Activated CD4-positive, alpha-beta T cell treated with anti-CD3 and anti-CD28 coated beads, Interleukin-2, amount 50 U/mL, for 4 hours (primary cell): ENCODE measurements at places on chromosomes 11 and 22.

DNA sequence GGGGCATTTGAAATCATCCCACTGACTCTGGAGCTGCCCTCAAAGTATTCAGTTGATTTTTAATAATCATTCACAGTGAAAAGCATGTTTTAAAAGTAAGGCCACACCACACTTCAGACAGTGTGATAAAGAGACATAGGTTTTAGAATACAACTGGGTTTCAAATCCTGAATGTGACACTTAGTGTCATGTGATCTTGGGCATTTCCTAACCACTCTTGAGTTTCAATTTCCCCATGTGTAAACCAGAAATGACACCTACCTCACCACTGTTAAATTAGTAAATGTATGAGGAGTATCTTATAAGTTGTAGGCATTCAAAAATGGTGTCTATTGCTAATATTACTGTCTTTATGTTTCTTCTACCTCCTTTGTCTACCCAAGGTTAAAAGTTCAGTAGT is 5.4 kb downstream of the TMEM123 start:
- DNase-seq: no peak

DNA sequence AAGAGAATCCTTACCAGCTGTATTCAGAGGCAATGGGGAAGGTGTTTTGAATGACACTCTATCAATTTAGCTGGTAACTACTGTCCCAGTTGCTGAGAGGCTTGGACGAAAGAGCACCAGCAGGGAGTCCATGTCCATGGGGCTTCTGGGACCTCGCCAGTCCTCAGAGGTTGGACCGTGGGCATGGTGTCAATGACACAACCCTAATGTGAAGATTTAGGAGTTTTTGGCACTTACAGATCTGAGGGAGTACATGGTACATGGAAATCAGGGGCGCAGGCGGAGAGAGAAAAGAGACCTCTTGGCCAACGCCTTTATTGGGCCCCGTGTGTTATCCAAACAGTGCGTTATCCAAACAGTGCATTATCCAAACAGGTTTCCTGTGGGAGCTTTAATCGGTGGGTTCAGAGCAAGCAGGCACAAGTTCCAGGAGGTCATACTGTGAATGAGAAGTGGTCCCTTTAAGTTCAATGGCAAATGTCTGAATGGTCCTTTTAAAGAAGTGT is 169.1 kb upstream of the B3GAT1 start:
- no peak for DNase-seq

DNA sequence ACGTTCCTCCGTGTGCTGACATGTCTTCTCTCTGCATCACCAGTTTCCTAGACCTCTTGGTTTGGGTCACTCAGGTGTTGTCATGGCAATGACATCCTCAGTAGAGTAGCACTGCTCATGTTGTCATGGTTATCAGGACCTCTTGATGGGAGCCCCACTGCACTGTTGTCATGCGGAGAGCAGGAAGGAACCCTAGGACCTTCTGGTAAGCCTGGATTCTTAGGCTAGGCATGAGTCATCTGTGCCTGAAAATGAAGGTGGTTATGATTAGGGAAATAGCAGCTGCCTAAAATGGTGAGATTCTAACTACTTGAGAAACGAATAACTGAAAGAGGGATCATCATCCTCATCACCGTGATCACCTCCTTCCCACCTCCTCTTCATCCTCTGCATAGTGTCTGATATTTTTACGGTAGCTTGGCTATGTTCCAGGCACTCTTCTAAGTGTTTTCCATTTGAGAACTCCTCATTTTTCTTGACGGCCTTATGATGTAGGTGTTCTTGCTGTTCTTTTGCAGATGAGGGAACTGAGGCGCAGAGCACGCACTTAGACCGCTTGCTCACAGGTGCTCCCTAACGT is 858.4 kb downstream of the NTM start:
- DNase-seq: no peak

DNA sequence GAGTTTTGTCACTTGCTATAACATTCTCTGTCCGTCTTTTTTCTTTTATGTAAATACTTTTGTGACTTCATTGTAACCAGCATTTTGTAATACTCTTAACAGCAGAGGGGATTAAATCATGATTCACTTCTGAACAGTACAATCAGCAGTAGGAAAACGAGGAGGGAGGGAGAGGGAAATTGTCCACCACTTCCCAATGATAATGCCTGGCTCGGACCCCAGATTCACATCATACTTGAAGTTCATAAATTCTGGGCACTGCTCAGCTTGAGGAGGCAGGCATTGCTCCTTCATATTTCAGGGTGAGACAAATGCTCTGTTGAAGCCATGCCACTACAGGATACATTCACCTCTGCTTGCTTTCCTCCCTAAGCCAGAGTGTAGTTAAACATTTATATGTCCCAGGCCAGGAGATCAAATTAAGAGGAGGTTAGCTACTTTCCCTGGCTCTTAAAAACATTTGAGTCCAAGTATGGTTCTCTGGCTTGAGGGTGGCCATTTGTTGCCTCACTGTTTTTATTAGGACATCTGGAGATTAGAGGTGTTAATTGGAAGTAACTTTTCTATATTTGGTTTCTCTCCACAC is 129.0 kb upstream of the LDLRAD3 start:
- DNase-seq: no peak

DNA sequence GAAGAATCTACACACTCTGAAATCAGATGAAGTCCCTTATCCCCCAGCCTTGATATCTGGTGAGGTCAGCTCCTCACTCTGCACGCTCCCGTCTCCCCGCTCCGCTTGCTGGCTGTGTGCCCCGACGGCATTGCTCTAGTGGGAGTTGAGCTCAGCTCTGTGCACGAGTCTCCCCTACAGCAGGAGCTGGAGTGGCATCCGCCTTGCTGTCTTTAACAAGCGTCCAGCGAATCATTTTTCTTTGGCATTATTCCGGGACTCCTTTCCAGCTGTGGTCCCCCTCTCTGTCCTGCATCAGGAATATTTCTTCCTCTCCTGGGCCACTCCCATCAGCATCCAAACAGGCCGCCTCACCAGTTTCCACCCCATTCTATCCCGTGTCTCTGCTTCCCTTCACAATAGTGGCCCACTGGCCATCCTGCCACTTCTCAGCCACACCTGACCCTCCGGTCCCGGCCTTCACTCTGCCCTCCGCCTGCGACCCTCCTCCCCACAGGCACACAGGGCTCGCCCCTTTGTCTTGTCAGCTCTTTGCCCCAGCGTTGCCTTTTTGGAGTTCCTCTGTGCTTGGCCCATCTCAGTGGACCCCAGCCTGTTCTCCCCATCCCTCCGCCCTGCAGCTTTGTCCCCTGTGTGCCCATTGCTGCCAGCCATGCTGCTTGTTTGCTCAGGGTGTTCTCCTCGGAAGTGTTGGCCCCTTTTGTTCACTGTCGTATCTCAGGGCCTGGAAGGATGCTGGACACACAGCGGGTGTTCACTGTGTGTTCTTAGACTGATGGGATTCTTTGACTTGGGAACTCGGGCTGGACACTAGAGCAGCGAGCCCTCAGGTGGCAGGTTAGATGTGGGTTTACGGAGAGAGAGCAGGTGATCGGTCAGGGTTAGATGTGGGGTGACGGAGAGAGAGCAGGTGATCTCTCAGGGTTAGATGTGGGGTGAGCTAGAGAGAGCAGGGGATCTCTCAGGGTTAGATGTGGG is 441.8 kb downstream of the TBC1D22A start:
- DNase-seq: no peak

DNA sequence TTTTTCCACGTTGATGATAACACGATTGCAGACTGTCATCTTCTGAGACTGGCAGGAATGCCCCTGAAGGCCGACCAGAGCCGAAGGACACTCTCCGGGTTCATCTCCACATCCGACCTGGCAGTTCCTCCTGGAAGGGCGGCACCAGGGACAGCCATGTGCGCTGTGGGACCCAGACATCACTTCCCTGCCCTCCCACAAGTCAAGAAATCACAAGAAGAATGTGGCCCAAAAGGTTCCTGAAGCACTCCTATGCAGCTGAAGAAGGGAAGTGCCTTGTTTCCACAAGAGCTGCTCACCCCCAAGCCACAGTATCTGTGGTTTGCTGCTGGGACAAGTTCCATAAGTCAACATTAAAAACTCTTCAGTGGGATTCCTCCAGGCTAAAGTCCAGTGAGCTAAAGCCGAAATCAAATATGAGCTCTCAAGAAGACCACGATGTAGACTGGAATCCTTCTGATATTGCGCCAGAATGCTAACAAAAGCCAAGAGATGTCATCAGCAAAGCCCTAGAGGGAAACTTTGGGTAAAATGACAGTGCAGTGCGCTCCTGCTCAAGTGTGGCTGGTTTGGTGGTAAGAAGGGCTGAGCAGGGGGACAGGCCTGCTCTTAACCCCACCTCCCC is 21.2 kb downstream of the PACSIN2 start:
- DNase-seq: no peak

DNA sequence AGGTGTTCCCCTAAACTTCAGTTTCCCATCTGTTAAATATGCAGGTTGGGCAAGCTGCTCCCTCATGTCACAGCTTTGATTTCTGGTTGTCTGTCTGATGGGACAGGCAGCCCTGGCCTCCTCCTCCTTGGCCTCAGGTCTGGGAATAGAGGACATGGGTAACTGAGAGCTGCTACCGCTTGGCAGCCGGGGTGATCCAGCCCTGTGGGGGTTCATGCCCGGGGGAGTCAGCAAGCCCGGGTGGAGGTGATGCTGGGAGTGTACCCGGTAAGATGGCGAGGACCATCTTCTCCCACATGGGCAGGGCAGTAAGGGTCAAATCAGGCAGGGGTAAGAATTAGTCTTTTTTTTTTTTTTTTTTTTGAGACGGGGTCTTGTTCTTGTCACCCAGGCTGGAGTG is 845.0 kb downstream of the TBC1D22A start:
- no peak for DNase-seq

DNA sequence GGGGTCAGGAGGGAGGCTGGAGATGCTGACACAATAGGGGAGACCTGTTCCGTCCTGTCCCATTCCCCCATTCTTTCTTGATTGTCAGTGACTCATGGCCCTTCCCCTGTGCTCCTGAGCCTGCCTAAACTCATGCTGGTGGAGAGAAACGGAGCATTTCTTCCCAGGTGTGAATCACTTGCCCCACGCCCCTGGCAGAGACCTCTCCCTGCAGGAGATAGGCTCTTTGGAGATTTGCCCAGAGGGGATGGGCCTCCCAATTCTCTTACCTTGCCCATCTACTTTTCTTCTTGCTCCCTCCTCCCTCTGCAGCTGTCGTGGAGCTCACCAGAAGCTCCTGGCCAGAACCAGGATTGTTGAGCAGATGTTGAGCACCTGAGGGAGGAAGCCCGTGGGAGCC is 121.9 kb upstream of the OR9Q1 start:
- no peak for DNase-seq

GRCh38 chr11:332651-333480 is 12.2 kb upstream of the IFITM3 start:
- no peak for DNase-seq

DNA sequence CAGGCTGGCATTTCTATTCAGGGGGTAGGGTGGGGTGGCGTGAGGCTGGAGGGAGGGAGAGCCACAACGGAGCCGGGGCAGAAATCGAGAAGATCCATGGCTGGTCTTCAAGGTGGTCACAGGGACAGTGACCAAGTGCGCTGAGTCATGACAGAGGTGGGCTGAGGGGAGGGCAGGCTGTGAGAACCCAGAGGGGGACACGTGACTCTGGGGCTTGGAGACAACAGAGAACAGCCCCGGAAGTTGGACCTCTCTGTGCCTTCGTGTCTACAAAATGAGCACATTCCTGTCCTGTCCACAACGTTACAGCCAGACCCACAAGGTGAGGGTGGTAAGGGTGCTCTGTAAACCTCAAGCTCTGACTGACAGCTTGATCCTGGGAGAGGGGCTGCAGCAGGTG is 35.1 kb upstream of the ARFGAP3 start:
- DNase-seq: no peak

GRCh38 chr11:125958872-125959400 is 13.1 kb downstream of the VSIG10L2 start:
- DNase-seq: no peak

DNA sequence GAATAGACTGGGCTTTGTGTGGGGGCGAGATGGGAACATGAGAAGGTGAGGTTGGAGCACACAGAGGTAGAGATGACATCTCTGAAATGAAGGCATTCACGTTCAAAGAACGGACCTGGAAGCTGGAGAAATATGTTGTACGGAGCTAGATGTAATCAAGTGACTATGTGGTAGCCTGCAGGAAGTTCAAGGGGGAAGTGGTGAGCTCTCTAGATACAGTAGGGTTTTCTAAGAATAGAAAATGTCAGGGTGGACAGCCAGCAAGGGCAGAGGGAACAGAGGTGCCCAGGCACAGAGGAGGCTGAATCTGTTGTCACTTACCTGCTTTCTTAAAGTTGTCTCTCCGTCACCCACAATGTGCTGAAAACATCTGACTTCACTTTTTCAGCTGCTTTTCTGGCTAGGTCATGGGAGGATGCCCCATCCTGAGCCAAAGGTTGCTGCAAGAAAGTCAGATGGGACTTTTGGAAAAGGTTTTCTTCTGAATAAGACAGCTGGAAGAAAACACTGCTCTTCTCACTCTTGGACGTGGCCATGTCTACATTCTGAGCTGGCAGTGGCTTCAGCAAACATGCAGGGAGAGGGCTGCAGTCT is 171.5 kb upstream of the B3GAT1 start:
- DNase-seq: no peak

GRCh38 chr11:108906329-108906728 is 241.5 kb downstream of the DDX10 start:
- no peak for DNase-seq

- DNase-seq: no peak
Observed at GRCh38 chr11:131851964-131852755, 481.7 kb downstream of the NTM start.

- DNase-seq: no peak
Observed at GRCh38 chr11:122112470-122113365, 3.3 kb downstream of the BLID start.

DNA sequence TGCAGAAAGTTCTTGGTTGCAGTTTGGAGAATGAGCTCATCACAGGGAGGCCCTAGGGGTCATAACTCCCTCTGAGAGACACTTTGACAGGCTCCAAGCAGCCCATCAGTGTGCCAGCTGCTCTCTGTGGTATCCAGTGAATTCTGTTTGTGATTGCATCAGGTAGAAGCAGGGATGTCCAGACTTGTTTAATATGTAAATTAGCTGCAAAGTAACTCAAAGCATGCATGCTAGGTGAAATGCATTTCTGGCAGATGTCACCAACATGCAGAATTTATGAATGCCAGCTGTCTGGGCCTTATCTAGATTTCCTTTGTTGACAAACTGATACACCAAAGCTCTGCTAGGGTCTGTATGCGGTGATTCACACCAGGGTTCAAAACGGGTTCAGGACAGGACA is 123.6 kb upstream of the MTNR1B start:
- no peak for DNase-seq

DNA sequence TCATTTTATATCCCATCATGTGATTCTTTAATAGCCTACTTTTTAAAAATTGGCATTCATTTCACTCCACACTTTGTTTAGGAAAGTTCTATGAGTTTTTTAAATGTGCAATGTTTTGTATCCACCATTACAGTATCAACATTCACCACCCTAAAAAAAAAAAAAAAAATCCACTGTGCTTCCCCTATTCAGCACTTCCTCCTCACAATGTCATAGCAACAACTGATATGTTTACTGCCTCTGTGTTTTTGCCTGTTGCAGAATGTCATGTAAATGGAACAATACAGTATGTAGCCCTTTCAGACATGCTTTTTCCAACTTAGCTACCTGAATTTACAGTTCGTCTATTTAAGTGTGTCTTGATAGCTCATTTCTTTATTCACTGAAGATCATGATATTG is 754.2 kb downstream of the FAM181B start:
- DNase-seq: no peak

GRCh38 chr22:26709617-26710390 is 52.4 kb downstream of the MIAT start:
- no peak for DNase-seq

GRCh38 chr11:61502522-61502921 is 6.0 kb upstream of the LRRC10B start:
- no peak for DNase-seq
